ENCODE measurements at places on chromosomes 4 and X. TPM values are rescaled to one million over a fixed set of nuclear protein-coding genes. Genes with fewer than 3 reads are reported as not detected.

Gene SYTL5
- polyA plus RNA-seq = not detected

Gene CITED1
- not detected for polyA plus RNA-seq

Gene SSX4B
- polyA plus RNA-seq = not detected

Gene TCEAL5
- polyA plus RNA-seq = not detected

Gene ART3
- not detected for polyA plus RNA-seq

Gene SYNPO2
- 0.24 TPM for polyA plus RNA-seq

Gene RHOXF2B
- polyA plus RNA-seq = not detected
